ENCODE measurements at places on chromosomes 6 and 20. TPM values are rescaled to one million over a fixed set of nuclear protein-coding genes. Genes with fewer than 3 reads are reported as not detected.

The ADGRG6 gene
- 0.26 TPM for total RNA-seq

The NKAIN2 gene
- total RNA-seq, result not detected

The CST2 gene
- not detected for total RNA-seq

The THBD gene
- total RNA-seq, result not detected

The SLA2 gene
- total RNA-seq, result 109 TPM

The PXDC1 gene
- total RNA-seq, result not detected

GRCh38 chr6:628766-629165 is 28.1 kb downstream of the HUS1B start:
- no peak overlapping the region for H3K4me3 ChIP-seq
- peaks cover 13% of the 10 kb centered on the region for H3K4me1 ChIP-seq
- DNase-seq, result no peak
- H3K36me3 ChIP-seq, result peaks cover 16% of the 10 kb centered on the region

- DNase-seq, result peak; percentile 84
- H3K4me3 ChIP-seq, result no peak overlapping the region
- no peaks in the 10 kb centered on the region for H3K27me3 ChIP-seq
- peaks cover 2% of the 10 kb centered on the region for H3K36me3 ChIP-seq
Observed at GRCh38 chr6:36692220-36692619, 5.4 kb upstream of the RAB44 start.

DNA sequence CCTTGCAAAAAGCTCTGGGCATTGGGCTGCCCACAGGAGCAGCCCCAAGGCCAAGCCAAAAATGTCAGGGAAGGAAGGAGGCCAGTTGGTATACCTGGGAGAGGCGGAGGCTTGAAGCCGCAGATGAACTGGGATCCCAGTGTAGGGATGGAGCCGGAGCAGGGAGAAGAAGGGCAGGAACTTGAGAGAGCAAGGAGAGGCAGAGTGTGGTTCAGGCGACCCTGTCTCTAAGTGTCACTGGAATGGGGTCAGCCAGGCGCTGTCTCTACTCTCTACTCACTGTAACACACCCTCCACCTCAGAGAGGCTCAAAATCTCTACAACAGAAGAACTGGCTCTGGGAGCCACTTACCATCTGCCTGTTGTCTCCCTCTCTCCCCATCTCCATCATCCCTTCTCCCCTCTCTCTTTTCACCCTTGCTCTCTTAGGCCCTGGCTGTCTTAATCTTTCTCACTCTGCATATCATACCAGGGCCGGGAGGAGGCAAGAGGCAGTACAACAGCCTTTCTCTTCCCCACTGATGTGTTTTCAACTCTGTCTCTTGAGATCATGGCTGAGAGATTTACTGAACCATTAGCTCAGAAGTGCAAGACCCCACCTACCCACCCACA is 93.3 kb downstream of the CRYBG1 start:
- H3K4me3 ChIP-seq, result no peak overlapping the region
- H3K27ac ChIP-seq, result no peak overlapping the region
- H3K4me1 ChIP-seq, result no peaks in the 10 kb centered on the region
- H3K27me3 ChIP-seq, result no peaks in the 10 kb centered on the region

DNA sequence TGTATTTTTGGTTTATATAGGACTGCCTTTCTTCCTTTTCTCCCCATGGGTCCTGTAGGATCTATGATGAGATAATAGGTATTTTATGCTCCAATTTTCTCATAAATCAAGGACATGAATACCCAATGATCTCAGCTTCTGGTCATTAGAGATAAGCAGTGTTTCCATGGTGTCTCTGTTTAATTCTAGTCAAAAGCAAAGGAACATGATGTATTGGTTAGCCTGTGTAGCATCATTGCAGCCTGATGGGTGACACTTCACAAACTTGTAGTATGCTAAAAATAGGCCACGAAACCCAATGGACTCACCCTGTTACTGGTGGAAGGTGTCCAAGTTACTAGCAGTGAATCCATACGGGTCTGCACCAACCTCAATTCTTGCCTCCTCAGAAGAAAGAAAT is 116.2 kb upstream of the SNX9 start:
- DNase-seq, result no peak
- H3K27me3 ChIP-seq, result peaks cover 6% of the 10 kb centered on the region
- H3K4me1 ChIP-seq, result no peaks in the 10 kb centered on the region
- no peak overlapping the region for H3K4me3 ChIP-seq
- H3K27ac ChIP-seq, result no peak overlapping the region
- H3K36me3 ChIP-seq, result no peaks in the 10 kb centered on the region
